ENCODE measurements at places on chromosomes 1 and 21.

- DNase-seq: peak; percentile 61
Observed at GRCh38 chr1:227886993-227887696, 60.6 kb downstream of the WNT9A start.

DNA sequence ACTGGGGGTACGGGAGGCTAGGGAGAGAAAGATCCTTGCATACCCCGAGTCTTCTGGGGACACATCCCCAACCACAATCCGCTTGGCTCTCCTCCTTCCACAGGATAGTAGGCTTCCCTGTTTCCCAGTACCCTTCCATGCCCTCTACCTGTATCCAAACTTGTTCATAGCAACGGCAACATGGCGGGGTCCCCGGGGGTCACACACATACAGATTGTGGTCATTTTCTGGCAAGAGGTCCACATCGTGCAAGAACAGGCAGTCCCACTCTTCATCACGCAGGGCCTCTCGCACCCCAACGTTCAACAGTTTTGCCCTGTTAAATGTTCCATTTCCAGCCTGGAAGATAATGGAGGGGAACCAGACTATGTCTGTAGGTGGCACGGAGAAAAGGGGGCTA is 3.6 kb downstream of the B4GALT3 start:
- no peak for DNase-seq

GRCh38 chr1:192936313-192937018 is 122.7 kb downstream of the UCHL5 start:
- no peak for DNase-seq

DNA sequence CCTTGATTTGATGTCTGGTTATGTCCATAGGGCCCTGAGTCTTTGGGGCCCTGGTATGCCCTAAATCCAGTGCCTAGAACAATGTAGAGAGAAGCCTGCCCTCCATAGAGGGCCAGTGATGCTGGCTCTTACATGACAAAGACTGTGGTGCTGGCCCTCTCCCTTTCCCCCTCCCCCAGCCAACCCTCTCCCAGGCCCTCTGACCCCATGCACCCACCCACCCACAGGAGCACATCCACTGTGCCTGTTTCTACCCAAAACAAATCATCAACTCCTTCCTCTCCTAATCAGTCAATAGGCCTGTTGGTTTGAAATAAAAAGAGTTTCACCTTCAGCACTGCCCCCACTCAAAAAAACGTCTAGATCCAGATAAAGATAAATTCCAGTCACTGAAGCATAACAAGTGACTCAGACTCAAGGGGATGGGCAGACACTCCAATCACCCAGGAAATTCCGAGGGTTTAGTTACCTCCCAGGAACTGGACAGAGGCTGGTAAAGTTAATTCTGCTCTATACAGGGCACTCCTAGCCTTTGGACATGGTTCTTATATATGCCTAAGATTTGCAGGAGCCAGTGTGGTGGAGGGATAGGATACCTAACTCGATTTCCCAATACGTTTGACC is 144.8 kb upstream of the VANGL1 start:
- no peak for DNase-seq

DNA sequence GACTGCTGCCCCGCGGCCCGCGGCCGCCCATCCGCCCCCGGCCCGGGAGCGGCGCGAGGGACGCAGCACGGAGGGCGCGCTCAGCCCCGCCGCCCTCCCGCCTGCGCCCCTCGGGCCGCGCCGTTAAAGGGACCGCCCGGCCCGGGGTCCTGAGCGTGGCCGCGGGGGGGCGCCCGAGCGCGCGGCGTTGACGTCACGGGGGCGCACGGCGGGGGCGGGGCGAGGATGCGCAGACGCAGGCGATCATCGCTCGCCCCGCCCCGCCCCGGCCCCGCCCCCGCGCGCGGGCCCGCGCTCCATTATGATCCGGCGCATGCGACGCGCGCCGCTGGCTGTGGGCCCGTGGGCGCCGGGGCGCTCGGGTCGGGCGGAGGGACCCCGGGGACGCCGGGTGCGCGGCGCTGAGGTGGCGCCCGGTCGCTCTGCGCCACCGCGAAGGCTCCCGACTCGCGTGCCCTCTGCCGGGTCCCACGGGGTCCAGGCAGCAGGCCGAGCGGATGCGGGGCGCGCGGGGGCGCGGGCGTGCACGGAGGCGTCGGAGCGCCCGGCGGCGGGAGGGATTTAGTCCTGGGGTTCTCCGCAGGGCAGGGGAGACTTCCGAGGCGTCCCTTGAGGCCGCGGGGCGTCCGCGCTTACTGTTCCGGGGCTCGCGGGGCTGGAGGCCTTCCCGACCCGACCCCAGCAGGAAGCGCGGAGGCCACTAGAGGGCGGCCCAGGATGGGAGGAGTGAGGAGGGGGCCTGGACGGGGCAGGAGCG is at the start of gene DVL1:
DVL1 (minus strand) TSS at position 163 of the 757 bp plus-strand sequence. CDS start 353 bp downstream, outside the sequence.
- peak; percentile 91 for DNase-seq

DNA sequence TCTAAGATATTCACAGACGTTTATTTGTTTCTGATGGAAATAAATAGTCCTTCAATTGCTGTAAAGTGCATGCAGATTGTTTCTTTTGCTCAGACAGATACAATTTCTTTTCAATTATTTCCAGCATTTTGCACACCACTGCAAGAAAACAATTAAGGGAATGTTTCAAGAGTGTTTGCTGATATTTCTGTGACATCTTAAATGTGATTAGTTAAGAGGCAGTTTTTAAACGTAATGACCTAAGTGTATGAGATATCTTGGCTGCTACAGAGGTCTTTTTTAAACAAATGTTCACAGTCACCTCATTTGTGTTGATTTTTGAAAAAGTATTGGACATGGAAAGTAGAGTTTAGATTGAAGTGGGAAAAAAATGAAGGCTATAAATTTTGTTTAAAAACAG is 262.3 kb upstream of the BRINP3 start:
- no peak for DNase-seq

DNA sequence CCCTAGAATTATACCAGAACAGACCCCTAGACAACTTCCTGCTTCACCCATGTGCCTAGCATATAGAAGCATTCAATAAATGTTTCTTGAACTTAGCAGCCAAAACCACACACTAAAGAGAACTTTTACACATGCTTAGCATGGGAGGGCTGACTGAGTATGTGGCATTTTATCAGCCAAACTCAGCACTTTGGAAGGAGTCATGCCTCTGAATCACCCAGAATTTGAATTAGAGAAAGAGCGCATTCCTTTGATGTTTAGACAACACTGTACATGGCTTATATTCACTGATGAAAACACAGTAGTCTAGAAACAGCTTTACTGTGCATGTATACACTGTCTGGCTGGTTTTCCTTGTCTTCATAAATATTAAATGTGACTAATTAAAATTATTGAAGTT is 26.1 kb downstream of the SPAG17 start:
- no peak for DNase-seq

DNA sequence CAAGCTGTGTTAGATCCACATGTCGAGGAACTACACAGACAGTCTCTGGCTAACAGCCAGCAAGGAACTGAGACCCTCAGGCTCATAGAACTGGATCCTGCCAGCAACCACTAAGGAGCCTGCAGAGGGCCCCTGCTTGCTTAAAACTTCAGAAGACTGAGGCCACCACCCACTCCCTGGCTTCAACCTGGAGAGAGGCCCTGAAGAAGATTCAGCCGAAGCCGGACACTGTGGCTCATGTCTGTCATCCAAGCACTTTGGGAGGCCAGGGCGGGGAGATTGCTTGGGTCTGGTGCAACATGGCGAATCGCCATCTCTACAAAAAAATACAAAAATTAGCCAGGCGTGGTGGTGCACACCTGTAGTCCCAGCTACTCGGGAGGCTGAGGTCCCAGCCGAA is 92.6 kb upstream of the TMPRSS2 start:
- no peak for DNase-seq

DNA sequence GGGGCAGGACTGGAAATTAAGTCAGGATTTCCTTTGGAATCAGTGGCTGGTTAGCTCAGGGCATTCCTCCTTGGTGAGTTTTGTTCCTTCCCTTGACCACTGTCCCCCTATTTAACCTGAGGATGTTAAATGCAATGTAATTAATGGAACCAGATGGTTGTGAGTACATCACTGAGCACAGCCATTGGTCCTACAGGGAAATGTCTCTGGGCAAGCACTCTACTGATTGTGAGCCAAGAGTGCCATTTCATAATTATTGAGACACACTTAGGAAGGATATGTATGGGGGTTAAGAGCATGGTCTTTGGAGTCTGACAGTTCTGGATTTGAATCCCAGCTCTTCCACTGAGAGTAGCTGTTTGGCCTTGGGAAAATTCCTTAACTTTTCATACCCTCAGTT is 74.4 kb downstream of the SPAG17 start:
- DNase-seq: no peak

DNA sequence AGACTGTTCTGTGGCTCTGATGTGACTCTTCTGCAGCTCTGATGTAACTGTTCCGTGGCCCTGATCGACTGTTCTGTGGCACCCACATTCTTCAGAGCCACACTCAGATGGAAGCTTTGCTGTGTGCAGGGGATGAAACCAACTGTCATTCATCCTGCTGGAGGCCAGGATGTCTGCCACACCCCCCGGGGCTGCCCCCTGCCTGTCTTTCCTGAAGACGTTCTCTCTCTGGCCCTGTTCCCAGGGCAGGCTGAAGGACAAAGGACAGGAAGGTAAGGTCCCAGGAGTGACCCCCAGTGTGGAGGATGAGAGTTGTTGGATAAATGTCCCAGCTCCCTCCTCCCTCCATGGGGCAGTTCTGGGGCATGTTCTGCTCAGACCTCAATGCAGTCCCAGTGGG is 29.4 kb upstream of the UMODL1 start:
- DNase-seq: no peak

- DNase-seq: no peak
Observed at GRCh38 chr1:89274411-89274857, 1.8 kb upstream of the GBP5 start.

DNA sequence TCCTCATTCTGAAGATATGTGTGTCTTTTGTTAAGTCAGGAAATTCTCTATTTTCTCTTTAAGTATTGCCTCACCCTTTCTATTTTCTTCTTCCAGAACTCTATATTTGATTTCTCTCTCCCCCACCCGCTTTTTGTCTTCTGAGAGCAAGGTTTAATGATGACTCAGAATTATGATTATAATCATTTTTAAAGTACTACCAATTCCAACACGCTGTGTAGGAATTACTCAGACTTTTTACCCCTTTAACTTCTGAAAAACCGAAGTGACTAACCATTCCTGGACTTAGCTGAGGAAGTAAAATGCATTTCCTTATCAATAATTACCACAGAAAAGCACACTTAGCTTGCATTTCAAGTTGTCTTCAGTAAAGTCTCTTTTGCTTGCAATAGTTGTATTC is 20.8 kb upstream of the SCYL3 start:
- no peak for DNase-seq

GRCh38 chr1:245878585-245878984 is 628.5 kb downstream of the SMYD3 start:
- no peak for DNase-seq

DNA sequence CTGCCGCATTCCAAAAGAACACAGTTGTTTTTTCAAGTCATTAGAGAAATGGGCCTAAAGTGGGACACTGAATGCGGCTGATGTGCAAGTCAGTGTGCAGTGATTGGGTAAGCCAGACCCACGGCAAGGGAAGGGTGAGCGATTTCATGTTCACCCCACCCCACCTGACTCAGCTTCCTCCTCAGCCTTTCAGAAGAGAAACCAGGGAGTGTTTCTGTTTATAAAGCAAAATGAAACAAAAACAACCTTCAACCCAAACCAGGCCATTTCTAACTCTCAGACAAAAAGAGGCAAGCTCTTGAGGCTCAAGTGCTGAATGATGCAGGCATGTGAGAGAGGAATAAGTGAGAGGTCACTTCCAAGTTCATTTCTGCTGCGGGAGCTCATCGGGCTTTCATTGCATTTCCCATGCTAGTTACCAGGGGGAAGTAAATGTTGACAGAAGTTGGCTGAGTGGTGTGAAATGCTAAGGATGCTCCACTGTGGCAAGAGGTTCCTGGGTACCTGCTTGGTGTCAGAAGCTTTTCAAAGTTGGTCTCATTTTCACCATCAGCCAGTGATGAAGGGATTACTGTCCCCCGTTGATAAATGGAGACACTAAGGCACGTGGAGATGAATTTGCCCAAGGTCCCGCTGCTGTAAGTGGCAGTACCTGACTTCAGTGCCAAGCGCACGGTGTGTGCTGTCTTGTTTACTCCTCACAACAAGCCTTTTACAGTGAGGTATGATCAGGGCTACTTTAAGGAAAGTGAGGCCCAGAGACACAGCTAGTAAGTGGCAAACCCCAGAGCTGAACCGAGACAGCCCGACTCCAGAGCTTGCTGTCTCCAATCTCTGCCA is 29.1 kb downstream of the STPG1 start:
- no peak for DNase-seq

- DNase-seq: no peak
Observed at GRCh38 chr21:36798491-36798890, 99.6 kb downstream of the SIM2 start.

DNA sequence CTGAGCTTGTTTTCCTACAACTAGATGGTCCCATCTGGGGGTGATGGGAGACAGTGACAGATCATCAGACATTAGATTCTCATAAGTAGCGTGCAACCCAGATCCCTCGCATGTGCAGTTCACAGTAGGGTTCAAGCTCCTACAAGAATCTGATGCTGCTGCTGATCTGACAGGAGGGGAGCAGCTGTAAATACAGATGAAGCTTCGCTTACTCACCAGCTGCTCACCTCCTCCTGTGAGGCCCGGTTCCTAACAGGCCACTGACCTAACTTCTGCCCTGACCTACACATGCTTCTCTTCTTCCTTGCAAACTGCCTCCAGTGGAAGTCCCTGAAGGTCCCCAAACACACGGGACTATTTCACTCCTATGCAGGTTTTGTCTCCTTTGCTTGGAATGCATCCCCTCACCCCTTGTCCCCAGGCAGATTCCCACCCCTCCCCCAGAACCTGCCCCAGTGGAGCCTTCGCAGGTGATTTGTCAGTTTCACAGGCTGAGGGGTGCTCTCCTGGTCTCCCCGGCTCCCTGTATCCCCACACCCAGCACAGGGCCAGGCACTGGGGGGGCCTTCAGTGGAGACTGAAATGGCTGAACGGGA is 5.7 kb upstream of the ZBTB48 start:
- DNase-seq: no peak

DNA sequence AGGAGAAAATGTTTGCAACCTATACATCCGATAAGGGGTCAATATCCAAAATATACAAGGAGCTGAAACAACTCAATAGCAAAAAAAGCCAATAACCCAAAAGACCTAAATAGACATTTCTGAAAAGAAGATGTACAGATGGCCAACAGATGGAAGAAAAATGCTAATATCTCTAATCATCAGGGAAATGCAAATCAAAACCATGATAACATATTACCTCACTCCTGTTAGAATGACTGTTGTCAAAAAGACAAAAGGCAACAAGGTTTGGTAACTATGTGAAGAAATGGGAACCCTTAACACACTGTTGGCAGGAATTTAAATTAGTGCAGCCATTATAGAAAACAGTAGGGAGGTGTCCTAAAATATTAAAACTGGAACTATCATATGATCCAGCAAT is 74.7 kb downstream of the LEPR start:
- no peak for DNase-seq

GRCh38 chr1:58006421-58007046 is 540.0 kb downstream of the OMA1 start:
- DNase-seq: peak; percentile 85

GRCh38 chr1:78224861-78225552 is 179.2 kb downstream of the GIPC2 start:
- peak; percentile 18 for DNase-seq

GRCh38 chr1:5742032-5742431 is 250.2 kb downstream of the NPHP4 start:
- DNase-seq: no peak
